ENCODE measurements at places on chromosomes 7 and 10. TPM values are rescaled to one million over a fixed set of nuclear protein-coding genes. Genes with fewer than 3 reads are reported as not detected.
A peak's percentile ranks its signal among the peaks of the same experiment; 100 is the strongest.

Gene FAM25G
- total RNA-seq, result not detected

Gene ARID5B
- total RNA-seq, result 56.9 TPM

DNA sequence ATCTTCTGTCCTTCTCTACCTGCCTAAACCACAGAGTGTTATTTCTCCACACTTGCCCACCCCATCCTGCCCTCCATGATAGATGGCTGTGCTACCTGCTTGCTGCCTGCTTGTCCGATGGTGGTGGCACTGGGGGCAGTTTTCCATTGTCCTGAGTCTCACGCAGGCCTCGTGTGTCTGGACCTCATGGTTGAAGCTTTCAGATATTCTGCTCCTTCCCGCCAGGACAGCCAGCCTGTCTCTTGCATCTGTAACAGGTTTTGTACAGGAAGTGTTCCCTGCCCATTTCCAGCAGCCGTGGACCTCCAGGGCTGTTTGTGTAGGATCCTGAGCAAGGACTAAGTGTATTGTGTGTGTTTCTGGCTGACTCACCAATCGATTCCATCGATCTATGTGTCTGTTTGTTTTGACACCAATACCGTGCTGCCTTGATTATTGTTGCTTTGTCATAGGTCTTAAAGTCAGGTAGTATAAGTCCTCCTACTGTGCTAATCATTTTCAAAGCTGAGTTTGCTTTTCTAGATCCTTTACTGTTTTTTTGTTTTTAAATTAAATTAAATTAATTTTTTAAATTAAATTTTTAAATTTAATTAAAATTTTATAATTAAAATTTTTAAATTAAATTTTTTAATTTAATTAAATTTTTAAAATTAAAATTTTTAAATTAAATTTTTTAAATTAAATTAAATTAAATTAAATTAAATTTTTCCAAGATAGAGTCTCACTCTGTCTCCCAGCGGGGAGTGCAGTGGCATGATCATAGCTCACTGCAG, 8.5 kb downstream of the IL15RA start:
- no peak for DNase-seq

GRCh38 chr10:102135956-102136526, 3.2 kb downstream of the PPRC1 start:
- no peak for DNase-seq

Gene CYP2C19
- 0.33 TPM for total RNA-seq

Gene IFIT1B
- total RNA-seq, result not detected

DNA sequence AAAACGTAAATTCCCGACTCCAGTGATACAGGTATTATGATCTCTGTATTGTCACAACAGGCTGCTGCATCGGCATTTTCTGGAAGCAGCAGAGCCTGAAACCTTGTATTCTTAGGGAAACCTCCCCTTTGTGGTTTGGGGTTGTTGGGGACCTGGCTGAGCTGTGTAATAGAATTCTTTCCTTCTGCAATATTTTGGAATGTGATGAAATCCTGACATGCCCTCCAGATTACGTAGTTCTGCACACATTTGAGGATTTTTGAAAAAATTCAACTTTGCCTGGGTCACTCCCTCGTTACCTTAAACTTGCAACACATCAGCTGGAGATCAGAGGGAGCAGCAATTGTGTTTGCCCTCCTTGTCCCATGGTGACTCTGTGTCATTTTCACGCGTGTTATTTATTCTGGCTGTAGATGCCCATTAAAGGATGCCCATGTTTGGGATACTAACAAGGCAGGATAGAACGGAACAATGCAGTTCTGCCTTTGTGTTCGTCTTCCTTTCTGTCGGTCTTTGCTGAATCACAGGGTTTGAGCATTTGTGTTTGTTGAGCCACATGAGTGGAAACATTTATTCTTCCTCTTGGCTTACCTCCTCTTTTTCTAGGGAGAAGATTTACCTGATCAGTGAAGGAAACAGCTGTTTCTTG, 181.7 kb downstream of the TCF7L2 start:
- no peak for DNase-seq

DNA sequence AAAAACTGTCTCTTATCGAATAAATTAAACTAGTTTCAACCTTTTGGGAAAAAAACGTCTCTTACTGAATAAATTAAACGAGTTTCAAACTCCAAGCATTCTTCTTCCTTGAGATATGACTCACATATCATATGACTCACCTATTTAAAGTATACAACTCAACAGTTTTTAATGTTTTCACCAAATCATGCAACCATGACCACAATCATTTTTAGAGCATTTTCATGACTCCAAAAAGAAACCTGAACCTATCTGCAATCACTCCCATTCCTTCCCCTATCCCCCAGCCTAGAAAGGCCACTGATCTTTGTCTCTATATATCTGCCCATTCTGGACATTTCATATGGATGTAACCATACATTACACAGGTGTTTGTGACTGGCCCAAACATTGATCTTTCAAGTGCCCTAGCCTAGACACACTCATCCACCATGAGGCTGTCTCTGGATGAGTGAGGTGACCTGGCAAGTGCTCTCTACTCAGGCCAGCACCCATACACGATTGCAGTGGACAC, 115.3 kb downstream of the PIP4K2A start:
- DNase-seq, result no peak

DNA sequence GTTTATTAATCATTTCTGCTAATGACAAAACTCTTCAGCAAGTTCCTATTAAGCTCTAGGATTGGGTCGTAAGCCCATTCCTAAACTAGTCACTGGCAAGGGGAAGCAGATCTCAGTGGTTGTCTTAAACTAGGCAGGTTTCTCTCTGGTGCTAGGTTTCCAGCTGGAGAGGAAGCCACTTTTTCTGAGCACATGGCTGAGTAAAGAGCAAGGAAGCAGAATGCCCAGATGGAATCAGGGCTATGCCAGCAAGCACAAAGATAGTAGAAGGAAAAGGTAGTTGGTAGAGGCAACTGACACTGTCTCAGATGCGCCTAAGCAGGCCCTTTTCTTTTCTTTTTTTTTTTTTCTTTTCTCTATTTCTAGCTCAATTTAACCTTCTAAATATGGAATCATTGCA, 224.9 kb downstream of the EXOC4 start:
- DNase-seq, result no peak

DNA sequence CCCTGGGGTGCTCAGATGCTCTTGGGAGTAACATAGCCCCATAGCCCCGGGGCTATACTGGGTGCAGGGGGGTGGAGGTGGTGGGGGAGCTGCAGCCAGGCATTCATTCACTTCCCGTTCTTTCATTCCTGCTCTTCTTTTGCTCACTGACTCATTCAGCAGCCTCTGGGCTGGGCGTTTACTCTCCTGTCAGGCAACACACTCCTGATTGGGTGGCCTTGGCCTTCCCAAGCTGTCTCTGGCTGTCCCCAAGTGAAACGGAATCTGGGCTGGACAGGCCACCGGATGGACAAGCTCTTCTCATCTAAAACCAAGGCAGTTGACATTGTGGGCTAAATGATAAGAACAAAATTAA, 34.6 kb downstream of the CHST3 start:
- no peak for DNase-seq

Gene AQP1
- not detected for total RNA-seq

DNA sequence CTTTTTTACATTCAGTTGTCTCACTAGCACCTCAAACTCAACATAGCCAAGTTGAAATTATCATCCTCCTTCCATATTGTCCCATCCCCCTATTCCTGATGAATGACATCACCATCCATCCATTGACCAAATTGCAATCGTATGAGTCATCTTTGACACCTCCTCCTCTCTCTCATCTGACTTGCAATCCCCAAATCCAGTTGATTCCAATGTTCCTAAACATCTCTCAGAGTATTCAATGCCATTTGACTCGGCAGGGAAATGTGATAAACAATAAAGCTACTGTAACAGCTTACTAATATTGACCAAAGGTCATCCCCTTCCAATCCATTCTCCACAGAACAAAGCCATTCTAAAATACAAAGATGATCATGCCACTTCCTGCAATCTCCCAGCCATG, 1047.8 kb downstream of the NRG3 start:
- DNase-seq, result no peak

Gene CFTR
- not detected for total RNA-seq

DNA sequence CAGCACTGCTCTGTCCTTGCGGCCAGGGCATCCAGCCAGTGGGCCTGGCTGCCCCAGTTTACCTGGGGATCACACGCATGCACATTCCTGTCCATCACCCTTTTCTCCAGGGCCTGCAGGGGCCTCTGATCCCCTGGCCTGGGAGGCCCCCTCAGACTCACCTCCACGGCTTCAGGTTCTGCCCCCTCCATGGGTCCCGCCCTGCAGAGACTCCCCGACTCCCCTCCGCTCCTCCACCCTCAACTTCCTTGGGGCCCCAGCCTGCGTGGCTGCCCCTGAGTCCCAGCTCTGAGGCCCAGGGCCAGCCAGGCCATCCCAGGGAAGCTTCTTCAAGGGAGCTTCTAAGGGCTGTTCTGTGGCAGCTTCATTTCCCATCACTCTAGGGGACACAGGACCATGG, 324.1 kb downstream of the TCERG1L start:
- DNase-seq, result no peak

- DNase-seq, result no peak
Observed at GRCh38 chr10:128985036-128985435, 482.0 kb upstream of the MGMT start.

DNA sequence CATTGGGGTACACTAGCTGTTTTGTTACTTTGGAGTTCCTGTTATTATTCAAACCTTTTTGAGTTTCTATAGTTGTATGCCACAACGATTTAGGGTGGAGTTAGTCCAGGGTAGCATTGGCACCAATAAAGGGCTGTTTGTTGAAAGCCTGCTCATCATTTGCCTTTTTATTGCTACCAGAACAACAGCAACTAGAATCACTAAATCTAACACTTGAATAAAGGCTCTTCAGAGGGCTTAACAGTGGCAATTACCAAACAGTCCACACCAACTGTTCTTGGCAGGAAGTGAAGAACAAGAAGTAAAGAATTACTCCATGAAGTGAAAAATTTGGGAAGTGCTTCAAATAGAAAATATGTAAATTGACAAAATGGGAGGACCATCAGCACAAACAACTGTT, 621.4 kb downstream of the PHTF2 start:
- DNase-seq, result no peak

Gene PCDH15
- not detected for total RNA-seq

DNA sequence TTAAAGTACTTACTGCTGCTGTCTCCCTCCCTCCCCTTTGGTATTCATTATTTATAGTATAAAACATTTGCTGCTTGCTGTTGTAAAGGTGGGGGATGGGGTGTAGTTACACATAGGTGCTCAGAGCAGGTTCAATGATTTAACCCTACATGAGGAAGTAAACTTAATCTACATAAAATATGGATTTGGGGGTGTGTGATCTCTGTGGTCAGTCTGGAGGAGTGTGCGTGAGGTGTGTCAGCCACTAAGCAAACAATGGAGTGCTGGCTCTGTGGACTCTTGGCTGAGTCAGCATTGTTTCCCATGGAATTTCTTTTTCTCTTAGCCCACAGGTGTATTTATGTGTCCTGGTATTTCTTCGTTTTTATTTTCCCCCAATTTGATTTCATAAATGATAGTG, 133.9 kb downstream of the AUTS2 start:
- no peak for DNase-seq

DNA sequence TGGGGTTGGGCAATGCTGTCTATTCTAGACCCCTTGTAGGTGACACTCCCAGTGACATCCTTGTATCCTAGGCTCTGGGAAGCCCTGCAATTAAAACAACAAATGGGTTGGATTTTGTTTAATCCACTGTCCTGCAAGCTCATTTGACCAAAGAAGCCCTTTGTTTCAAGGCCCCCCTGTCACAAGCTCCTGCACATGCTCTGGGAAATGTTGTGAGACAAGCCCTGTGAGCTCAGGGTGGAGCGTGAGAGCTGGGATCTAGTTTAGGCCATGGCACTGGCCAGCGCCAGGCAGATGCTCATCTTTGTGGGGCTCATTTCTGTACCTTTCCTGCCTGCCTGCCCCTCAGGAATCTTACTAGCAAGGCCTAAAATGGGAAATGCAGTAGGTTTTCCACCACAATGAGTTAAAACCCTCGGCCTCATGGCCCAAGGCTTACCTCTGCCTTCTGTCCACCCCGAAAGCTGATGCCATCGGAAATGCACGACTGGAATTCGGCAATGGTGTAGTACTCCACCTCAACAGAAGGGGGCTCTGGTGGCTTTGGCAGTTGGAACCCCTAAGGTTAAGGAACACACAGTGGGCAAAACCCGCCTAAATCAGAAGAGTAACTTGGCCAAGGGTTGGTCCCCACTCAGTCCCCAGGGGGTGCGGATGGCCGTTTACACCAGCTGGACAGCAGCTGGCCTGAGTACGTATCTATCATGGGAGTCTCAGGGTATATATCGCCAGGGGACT, 112.0 kb downstream of the NEURL1 start:
- DNase-seq, result peak; percentile 86

Gene CDNF
- 0.62 TPM for total RNA-seq

GRCh38 chr7:35869810-35870209, 69.0 kb downstream of the SEPTIN7 start:
- DNase-seq, result no peak

Gene ENTPD1
- total RNA-seq, result 13.0 TPM

Gene CASP2
- total RNA-seq, result 110 TPM

Gene ZNF365
- total RNA-seq, result not detected

DNA sequence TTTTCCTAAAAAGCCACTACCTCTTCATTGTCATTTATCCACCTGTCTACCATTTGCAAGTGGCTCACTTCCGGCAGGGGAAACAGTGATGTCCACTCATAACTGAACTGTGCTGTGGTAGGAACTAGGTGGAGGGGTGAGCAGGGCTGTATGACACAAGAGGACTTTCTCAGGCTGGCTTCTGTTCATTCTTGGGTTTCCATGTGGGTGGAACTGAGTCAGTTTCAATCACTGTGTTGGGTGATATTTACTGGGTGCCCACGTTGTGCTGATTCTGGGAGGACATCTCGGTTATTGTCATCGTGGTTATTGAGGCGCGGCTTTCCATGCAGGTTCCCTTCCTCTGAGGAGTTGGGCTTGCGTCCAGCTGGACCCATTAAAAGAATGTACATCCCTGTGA, 38.8 kb downstream of the RAMP3 start:
- DNase-seq, result peak; percentile 72

GRCh38 chr7:69796416-69796815, 198.1 kb downstream of the AUTS2 start:
- DNase-seq, result no peak

- DNase-seq, result no peak
Observed at GRCh38 chr10:2957785-2958184, 109.6 kb upstream of the PFKP start.

GRCh38 chr10:26254616-26255015, 38.0 kb downstream of the GAD2 start:
- no peak for DNase-seq

DNA sequence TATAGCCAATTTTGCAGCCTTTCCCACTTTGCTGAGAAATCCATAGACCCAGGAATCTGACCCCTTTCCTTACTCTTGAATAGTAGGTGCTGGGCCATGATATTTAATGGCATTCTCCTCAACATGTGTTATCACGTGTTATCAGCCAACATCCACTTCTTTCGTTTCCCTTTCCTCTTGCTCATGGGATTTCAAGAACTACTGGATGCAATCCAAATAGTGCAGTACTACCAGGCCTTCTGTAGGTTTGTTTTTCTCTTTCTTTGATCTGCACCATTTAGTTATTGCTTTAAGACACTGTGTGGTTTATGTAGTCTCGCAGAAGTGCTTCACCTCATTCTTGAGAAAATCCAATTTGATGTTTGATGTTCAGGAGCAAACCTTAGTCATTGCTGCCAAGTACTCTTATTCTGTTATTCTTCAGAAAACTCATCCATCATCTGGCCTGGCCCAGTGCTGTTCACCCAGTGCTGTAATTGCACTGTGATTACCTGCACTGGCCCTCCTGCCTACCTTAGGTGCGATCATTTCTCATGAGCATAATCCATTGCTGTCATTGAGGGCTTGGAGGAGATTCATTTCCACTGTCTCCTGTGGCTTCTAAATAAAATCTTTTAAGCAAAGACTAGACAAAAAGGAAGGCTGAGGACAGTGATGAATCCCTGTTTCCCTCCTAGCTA, 315.3 kb downstream of the BMPER start:
- DNase-seq, result no peak

- DNase-seq, result no peak
Observed at GRCh38 chr7:75967487-75967997, 26.9 kb downstream of the TMEM120A start.
